Psoas muscle (tissue), 8 donors: ENCODE measurements at places on chromosomes 3 and 15.

- H3K27ac ChIP-seq = peak overlapping the region; percentile 98
- H3K4me3 ChIP-seq = peak overlapping the region; percentile 83
- DNase-seq = peak; percentile 72
- no peaks in the 10 kb centered on the region for H3K27me3 ChIP-seq
- no peaks in the 10 kb centered on the region for H3K36me3 ChIP-seq
- H3K4me1 ChIP-seq = peaks cover 39% of the 10 kb centered on the region
Observed at GRCh38 chr3:130894130-130894985, 474 bp downstream of the ATP2C1 start.

DNA sequence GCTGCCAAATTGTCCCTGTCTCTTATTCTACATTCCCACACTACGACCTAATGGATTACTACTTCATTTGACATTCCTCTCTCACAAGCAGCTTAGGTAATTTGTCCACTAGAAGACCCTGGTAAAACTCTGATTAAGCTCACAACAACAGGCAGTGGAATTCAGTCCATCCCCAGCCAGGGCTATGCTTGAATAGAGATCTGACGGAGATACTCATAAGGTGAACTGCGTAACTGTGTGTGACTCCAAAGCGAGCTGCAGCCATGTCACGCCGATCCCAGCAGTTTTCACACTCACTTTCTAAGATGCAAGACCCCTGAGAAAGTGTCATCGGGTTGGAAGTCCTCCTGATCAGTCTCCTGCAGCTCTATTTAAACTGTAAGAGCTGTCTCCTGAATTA is 25.7 kb upstream of the ROBO2 start:
- H3K27me3 ChIP-seq = no peaks in the 10 kb centered on the region
- H3K27ac ChIP-seq = no peak overlapping the region
- no peak for DNase-seq

- H3K27me3 ChIP-seq = no peaks in the 10 kb centered on the region
- no peak overlapping the region for H3K4me3 ChIP-seq
- H3K36me3 ChIP-seq = no peaks in the 10 kb centered on the region
- DNase-seq = no peak
Observed at GRCh38 chr3:67302489-67302888, 304.4 kb downstream of the KBTBD8 start.

DNA sequence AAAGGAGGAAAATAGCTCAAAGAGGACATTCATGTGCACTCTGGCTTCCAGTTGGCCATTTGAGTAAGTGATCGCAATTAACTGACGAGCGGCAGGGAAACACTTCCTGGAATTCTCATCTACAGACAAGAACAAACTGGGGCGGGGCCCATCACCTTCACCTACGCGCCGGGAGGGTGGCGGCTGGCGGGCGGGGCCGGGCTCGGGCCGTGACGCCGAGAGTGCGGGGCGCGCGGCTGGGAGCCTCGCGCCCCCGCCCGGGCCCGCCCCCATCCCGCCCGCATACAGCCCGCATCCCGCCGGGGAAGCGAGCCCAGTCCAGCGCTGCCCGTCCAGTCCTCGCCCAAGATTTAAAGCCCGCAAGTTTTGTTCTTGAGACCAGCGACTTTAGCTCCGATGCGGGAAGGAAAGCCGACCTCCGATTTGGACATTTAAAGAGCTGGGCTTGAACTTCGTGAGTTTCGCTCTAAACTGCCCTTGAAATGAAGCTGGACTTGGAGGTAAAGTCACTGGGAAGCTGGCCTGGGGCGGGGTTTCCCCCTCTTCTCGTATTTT is at the start of gene B3GNT5:
B3GNT5 (plus strand) TSS at position 281 of the 555 bp plus-strand sequence. CDS start 16,546 bp downstream, outside the sequence.
- H3K27ac ChIP-seq = peak within 1 kb of the TSS; percentile 95
- peak; percentile 51 for DNase-seq
- H3K36me3 ChIP-seq = peaks cover 6% of the 10 kb centered on the region
- H3K4me3 ChIP-seq = peak within 1 kb of the TSS; percentile 89
- peaks cover 9% of the 10 kb centered on the region for H3K4me1 ChIP-seq

- DNase-seq = no peak
- H3K36me3 ChIP-seq = no peaks in the 10 kb centered on the region
- H3K27me3 ChIP-seq = no peaks in the 10 kb centered on the region
- no peaks in the 10 kb centered on the region for H3K4me1 ChIP-seq
Observed at GRCh38 chr3:24012589-24013269, 67.6 kb downstream of the NR1D2 start.

GRCh38 chr15:67777773-67778172 is 47.5 kb upstream of the SKOR1 start:
- DNase-seq = no peak
- no peaks in the 10 kb centered on the region for H3K27me3 ChIP-seq
- peaks cover 7% of the 10 kb centered on the region for H3K36me3 ChIP-seq
- H3K4me3 ChIP-seq = no peak overlapping the region
- H3K4me1 ChIP-seq = no peaks in the 10 kb centered on the region
